ENCODE measurements at places on chromosomes 5 and 9.

DNA sequence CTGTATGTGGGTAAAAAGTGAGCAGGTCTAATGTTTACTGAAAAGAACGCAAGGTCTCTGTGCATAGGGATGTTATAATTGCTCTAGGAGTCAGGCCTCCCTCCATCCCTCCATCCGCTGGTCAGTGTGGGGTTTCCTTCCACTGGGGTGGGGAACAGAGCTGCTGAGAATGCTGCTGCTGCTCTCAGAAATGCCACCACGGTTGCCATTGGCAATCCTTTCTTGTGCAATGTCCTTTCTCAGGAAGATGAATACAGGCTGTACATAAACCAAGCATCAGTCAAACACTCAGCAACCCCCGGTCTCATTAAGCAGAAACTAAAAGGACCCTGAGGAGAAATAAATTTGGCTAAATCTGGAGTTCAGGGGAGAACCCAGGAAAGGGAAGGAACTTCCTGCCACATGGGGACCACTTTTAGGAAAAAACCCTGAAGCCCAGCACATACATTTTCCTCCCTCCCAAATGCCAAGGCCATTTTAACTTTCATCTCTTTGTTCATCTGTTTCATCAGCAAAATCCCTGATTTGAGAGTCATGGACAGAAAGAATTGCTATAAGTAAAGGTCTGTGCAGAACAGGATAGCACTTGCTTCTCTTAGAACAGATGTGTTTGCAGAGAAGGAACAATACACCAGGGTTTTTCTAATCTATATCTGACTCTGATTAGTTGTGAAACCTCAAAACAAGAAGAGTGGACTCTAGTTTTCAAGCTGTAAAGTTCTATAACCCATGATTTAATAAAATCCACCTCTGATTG is 70.4 kb upstream of the SLC1A3 start:
- DNase-seq: no peak

GRCh38 chr5:141245250-141245717 is at the start of gene PCDHB15:
TSS of gene PCDHB15 (plus strand) at chr5:141245395. CDS start at chr5:141245579, 184 bp downstream.
- no peak for DNase-seq

GRCh38 chr5:32369032-32369431 is 56.3 kb upstream of the MTMR12 start:
- no peak for DNase-seq

GRCh38 chr9:78144663-78145377 is 91.1 kb upstream of the CEP78 start:
- DNase-seq: no peak

DNA sequence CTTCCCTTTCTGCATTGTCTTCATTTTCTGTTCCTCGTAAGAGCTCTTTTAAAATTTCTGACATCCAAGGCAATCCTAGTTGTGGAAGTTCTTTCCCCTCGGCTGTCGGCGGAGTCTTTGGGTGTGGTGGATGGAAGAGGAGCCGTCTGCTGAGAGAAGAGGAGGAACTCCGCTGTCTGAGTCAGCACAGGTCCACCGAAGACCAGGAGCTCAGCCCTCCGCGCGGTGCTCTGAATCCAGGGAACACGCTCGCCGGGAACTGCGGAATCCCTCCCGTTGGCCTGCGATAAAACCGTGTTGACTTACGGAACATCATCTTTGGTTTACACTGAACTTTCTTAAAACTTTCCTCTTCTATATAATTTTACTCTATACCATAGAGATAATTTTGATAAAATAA is 100.7 kb upstream of the IRX4 start:
- no peak for DNase-seq

GRCh38 chr9:31520301-31521085 is 864.0 kb upstream of the ACO1 start:
- no peak for DNase-seq

DNA sequence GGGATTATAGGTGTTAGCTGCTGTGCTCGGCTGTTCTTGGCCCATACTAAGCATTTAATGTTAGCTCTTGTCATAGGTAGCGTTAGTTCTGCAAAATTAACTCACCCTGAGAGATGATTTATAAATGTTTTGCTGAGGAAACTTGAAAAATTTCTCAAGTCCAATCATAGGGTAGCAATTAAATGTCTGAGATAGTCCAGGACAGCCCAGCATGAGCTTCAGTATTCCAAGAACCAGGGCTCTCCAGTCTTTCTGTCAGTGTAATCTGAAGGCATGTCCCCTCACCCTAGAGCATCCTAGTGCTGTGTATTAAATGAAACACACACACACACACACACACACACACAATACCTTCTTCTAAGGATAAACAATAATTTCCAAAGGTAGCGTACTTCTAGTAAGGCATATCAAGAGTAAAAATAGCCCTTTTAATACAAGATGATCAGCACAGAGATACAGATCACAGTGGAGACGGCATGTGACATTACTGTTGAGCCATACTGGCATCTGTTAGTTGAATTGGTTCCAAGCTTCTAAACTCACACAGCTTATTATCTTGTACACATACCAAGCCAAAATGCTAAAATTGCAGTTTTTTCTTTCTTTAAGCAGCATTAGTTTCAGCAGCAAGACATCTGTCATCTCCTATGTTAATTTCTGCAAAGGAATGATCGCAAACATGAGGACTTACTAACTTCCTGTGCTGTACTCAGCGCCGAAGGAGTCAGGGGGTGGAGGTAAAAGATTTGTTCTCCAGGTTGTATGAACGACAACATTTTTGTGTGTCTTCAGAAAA is 46.3 kb upstream of the JMY start:
- DNase-seq: no peak

- no peak for DNase-seq
These were observed 272.2 kb downstream of the FSTL4 start for GRCh38 chr5:133340002-133340755.

- no peak for DNase-seq
These were observed 1.5 kb downstream of the LCN2 start for GRCh38 chr9:128150594-128151308.

DNA sequence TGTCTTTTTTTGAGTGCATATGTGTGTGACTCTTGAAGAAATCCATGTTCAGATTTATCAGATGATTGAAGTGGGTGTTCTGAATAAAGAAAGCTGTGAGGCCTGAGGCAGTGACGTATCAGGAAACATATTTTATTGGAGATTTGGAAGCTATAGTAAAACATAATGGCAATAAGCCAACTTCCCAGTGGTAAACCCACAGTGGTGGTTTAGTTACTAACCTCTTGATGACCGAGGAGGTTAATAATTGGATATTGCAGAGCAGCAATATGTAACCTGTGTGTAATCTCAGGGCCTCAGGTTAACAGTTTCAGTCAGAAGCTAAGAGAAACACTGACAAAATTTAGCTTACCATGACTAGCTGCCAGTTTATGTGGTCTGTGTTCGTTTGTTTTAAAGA is 6.9 kb downstream of the RGMB start:
- DNase-seq: no peak

DNA sequence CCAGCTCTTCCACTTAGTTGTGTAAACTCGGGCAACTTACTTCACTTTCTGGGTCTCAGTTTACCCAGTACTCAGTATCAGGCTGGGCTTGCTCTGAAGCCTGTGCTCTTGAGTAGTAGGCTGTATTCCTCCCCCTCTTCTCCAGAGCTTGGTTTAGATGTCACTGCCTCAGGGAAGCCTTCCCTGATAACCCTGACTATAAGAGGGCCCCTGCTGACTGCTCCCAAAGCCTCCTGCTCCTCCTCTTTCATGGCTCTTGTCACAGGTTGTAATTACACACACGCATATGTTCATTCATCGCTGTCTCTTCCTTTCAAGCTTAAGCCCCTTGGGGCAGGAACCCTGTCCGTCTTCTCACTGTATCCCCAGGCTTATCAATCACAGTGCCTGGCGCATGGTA is 140.2 kb downstream of the RGS3 start:
- no peak for DNase-seq

GRCh38 chr5:16654647-16655334 is 38.0 kb upstream of the RETREG1 start:
- no peak for DNase-seq

DNA sequence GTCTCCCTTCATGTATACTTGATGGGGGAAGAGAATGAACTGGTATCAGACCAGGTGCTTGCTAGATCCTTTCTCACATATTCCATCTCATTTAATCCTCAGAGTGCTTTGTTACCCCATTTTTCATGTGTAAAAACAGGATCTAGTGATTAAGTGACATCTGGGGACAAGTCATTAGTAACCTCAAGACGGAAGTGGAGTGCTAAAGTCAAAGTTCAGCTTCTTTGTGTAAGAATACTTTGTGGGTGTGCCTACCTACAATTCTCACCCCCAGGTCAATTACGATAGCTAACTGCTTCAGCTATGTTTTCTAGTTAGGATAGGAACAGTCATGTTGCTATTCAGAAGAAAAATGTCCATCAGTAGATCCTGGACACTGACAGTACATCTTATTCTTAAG is 3.1 kb upstream of the FAM120AOS start:
- peak; percentile 29 for DNase-seq

DNA sequence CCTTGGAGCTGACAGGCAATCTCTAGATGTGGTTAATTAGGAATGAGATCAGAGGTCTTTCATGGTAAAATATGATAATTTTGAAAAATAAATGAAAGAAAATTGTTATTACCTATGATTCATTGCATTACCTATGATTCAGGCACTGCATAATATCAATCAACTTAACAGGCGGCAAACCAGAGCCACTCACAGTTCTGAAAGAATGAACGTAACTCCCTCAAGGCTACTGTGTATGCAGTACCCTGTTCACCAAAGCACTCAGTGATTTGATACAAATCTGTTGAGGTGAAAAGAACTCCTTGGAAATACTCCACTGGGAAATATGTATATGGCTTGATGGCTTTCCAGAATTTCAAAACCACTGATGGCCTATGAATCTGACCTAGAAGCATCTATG is 398.9 kb downstream of the ACTL7B start:
- DNase-seq: no peak

DNA sequence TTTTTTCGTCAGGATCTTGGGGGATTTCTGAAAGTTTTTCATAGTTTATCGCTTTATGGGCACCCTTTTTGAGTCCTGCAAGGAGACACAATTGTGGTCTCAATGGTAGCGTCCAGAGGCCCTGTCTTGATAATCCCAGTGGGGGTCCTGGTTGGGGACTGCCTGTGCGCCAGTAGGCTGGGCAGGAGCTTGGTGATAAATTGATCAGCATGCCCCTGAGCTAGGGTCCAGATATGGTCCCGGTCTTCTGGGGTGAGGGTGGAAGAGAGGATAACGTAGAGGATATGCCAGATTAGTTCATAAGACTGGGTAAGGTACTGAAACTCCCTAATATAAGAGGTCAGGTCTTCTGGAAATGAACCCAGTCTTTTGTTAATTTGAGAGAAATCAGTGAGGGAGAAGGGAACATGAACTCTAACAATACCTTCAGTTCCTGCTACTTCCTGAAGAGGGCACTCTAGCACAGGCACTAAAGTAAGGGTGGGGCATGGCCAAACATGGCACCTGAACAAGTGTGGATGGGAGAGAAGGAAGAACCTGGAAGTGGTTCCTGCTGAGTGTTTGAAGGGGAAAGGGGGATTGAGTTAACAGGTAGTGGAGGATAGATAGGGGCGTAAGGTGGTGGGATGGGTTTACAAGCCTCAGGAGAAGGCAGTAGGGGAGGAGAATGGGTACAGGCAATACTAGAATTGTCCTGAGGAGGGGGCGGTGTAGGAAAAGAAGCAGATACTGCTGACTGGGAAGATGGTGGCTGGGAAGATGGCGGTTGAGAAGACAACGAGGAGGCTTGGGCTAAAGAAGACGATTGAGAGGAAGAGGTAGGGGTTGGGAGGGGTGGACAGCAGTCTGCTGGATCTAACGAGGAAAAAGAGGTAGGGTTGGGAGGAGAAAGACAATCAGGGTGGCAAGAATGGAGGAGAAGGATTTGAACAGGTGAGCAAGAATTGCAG is 33.8 kb upstream of the ANXA2R start:
- peak; percentile 78 for DNase-seq

DNA sequence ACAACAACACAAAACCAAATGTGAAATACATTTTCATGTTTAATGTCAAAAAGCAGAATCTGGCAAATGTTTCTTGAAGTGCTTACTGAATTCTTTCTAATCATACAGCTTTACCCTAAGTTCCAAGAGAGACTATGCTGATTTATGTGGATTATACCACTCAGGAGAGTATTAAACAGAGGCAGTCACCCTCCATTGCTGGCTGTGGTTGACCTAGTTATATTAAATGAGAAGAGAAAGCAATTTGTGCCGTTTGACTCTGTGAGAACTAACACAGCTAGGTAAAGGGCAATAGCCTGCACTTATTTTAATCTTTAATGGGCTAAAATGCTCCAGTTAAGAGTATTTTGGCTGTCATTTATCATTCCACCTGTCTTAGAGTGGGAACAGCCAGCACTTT is 62.6 kb downstream of the ELL2 start:
- no peak for DNase-seq

GRCh38 chr5:9624196-9624947 is 5.8 kb downstream of the TAS2R1 start:
- no peak for DNase-seq

DNA sequence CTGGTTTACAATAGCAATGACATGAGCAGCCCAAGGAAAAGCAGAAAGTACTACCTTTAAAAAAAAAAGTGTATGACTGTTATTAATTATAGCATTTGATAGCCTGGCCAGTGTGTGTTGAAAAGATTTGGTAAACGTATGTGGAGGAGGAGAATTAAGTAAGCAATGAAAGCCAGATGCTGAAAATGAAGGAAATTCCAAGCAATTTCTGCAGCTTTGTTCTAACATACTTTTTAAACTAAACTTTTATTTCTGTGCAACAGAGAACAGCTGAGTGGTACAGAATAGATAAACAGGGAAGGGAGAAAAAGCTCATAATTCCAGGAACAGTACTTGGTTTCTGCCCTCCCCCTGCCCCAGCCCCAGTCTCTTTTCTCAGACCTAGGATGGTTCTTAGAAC is 252.6 kb downstream of the ADAMTSL1 start:
- DNase-seq: no peak

GRCh38 chr9:109817846-109818472 is 38.0 kb downstream of the PALM2AKAP2 start:
- DNase-seq: peak; percentile 20

- no peak for DNase-seq
These were observed 46.8 kb downstream of the ELAVL2 start for GRCh38 chr9:23779220-23779619.

DNA sequence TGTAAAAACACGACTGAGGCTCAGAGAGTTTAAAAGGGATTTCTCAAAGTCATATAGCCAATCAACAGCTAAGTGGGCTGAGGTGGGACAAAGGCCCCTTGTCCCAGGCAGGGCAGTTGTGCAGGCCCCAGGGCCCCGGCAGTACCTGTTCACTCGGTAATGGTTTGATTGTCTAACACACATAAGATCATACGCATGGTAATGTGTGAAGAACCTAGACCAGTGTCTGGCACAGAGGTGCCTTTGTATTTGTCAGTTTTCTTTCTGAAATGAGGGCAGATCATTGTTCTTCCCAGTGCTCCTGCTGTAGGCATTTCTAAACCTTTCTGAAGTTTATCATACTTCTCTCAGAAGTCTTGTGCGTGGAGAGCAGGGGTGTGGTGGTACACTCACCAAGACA is 66.8 kb downstream of the IPPK start:
- no peak for DNase-seq

- DNase-seq: no peak
These were observed 93.3 kb downstream of the PPARGC1B start for GRCh38 chr5:149823375-149823774.
